ENCODE measurements at places on chromosomes 4 and X. TPM values are rescaled to one million over a fixed set of nuclear protein-coding genes. Genes with fewer than 3 reads are reported as not detected.

- DNase-seq = no peak
- no peak overlapping the region for H3K4me3 ChIP-seq
- no peaks in the 10 kb centered on the region for H3K36me3 ChIP-seq
- no peaks in the 10 kb centered on the region for H3K27me3 ChIP-seq
- no peak overlapping the region for H3K27ac ChIP-seq
These were observed 12.2 kb upstream of the ASMTL start for GRCh38 chrX:1464971-1465285.

DNA sequence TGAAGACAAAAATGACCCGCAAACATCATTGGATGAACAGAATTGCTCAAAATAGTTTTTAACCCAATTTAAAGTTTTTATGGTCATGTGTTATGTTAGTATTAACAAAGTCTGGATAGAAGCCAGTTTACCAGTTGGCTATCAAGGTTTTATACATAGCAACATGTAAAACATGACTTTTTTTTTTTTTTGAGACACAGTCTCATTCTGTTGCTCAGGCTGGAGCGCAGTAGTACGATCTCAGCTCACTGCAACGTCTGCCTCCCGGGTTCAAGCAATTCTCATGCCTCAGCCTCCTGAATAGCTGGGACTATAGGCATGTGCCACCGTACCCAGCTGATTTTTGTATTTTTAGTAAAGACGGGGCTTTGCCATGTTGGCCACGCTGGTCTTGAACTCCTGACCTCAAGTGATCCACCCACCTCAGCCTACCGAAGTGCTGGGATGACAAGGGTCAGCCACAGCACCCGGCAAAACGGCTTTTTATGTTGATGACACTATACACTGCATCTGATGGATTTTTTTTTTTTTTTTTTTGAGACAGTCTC lies 3.4 kb downstream of the SAT1 start:
- no peaks in the 10 kb centered on the region for H3K36me3 ChIP-seq
- H3K4me3 ChIP-seq = no peak overlapping the region
- no peak for DNase-seq
- H3K4me1 ChIP-seq = peaks cover 9% of the 10 kb centered on the region
- H3K27ac ChIP-seq = no peak overlapping the region

DNA sequence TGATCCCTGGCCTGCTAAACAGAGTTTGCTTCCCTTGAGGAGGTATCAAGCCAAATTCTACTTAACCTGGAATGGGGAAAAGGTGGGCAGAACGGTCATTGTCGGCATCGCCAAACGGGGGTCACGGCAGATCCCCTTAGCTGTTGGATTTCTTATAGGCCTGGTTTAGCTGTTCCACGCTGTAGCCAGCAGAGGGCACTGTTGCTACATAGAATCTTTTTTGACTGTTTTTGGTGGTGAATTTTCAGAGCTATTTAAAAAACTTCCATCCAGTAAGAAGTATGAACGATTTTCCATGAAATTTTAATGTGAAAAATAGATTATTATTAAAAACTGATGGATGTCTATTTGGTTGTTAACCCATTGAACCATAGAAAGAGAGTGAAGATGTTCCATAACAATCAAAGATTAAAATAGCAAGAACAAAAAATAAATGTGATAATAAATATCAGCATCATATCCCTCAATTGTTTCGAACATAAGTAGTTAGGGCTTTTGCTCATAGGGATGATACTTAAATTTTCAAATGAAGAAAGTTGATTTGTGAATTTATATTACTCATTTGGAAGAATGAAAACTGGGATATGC lies 56.6 kb downstream of the LINC00632 start:
- H3K36me3 ChIP-seq = no peaks in the 10 kb centered on the region
- no peaks in the 10 kb centered on the region for H3K27me3 ChIP-seq
- H3K27ac ChIP-seq = no peak overlapping the region
- no peak overlapping the region for H3K4me3 ChIP-seq
- H3K4me1 ChIP-seq = no peaks in the 10 kb centered on the region

- H3K4me1 ChIP-seq = no peaks in the 10 kb centered on the region
- H3K4me3 ChIP-seq = no peak overlapping the region
- no peaks in the 10 kb centered on the region for H3K27me3 ChIP-seq
- H3K27ac ChIP-seq = no peak overlapping the region
These were observed 613.4 kb upstream of the NR3C2 start for GRCh38 chr4:149055624-149056023.

DNA sequence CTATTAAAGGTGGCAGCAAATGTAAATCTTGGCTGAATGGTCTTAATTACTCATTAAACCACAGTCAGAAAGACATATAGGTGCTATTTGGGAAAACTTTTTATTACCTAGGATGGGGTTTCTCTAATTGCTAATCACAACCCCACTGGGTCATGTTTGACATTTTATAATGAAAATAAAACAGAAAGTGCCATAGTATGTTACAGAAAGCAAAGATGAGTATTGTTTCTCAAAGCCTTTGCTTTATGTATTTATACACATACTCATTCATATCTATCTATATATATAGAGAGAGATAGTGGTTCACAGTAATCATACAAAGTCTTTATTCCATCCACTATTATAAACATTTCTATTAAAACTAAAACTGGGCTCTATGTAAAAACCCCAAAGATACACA lies 18.2 kb downstream of the TMEM184C start:
- no peak overlapping the region for H3K27ac ChIP-seq
- H3K36me3 ChIP-seq = no peaks in the 10 kb centered on the region
- H3K4me1 ChIP-seq = no peaks in the 10 kb centered on the region
- no peak for DNase-seq

DNA sequence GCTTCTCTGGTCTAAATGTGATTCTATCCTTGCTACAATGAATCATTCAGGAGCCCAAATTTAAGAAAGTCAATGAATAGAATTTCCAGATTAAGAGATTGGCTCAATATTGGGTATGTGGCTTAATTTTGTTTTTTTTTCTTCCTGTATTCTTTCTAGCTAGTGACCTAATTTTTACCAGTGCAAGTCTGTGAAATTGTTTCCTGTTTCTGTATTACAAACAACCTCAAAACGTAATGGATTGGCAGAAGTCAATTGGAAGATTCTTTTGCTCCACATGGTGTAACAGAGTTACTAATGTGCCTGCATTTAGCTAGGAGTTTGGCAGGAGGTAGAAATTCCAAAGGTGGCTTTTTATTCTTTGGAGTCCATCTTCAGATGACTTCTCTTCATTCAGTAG lies 17.6 kb downstream of the DYNLT3 start:
- H3K36me3 ChIP-seq = no peaks in the 10 kb centered on the region
- H3K27me3 ChIP-seq = no peaks in the 10 kb centered on the region
- DNase-seq = no peak
- no peaks in the 10 kb centered on the region for H3K4me1 ChIP-seq
- no peak overlapping the region for H3K4me3 ChIP-seq

The NPFFR2 gene
- total RNA-seq = not detected

- no peaks in the 10 kb centered on the region for H3K36me3 ChIP-seq
- H3K27me3 ChIP-seq = no peaks in the 10 kb centered on the region
- no peak overlapping the region for H3K4me3 ChIP-seq
These were observed 47.8 kb downstream of the SEPSECS start for GRCh38 chr4:25112366-25112994.

- no peaks in the 10 kb centered on the region for H3K27me3 ChIP-seq
- no peak overlapping the region for H3K4me3 ChIP-seq
- no peak overlapping the region for H3K27ac ChIP-seq
- DNase-seq = no peak
- no peaks in the 10 kb centered on the region for H3K4me1 ChIP-seq
These were observed 29.9 kb downstream of the RP2 start for GRCh38 chrX:46866726-46867125.

GRCh38 chr4:87278335-87278794 lies 44.3 kb downstream of the HSD17B13 start:
- no peak overlapping the region for H3K27ac ChIP-seq
- H3K4me1 ChIP-seq = peaks cover 5% of the 10 kb centered on the region
- DNase-seq = no peak
- no peak overlapping the region for H3K4me3 ChIP-seq
- no peaks in the 10 kb centered on the region for H3K27me3 ChIP-seq

GRCh38 chr4:173936861-173937260 lies 346.6 kb downstream of the FBXO8 start:
- H3K27me3 ChIP-seq = no peaks in the 10 kb centered on the region
- no peak overlapping the region for H3K4me3 ChIP-seq
- H3K36me3 ChIP-seq = no peaks in the 10 kb centered on the region
- H3K4me1 ChIP-seq = peaks cover 3% of the 10 kb centered on the region

DNA sequence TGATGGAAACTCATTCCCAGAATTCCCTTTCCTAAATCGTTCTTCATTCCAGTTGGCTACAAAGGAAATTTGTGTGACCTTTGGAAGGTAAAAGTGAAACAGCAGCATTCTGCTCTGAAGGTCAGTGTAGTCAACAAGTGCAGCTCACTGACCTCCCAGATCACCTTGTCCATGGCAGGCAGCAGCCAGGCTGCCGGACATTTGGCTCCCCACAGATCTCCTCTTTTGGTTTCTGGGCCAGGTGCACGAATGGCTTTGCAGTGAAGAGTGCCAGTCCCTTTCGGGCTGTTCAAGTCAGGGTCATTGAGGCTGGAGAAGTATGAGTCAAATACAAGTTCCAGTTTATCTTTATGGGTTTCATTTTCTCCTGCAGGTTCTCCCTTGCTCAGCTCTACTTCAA lies 14.3 kb downstream of the GPRIN3 start:
- H3K27ac ChIP-seq = no peak overlapping the region

GRCh38 chr4:82076809-82077208 lies 297.0 kb downstream of the HNRNPD start:
- no peak overlapping the region for H3K27ac ChIP-seq
- H3K4me1 ChIP-seq = no peaks in the 10 kb centered on the region
- no peaks in the 10 kb centered on the region for H3K27me3 ChIP-seq
- no peaks in the 10 kb centered on the region for H3K36me3 ChIP-seq
- DNase-seq = no peak

- peaks cover 4% of the 10 kb centered on the region for H3K4me1 ChIP-seq
- no peak overlapping the region for H3K4me3 ChIP-seq
- H3K27me3 ChIP-seq = no peaks in the 10 kb centered on the region
- no peak for DNase-seq
- no peak overlapping the region for H3K27ac ChIP-seq
These were observed 170.9 kb downstream of the APBB2 start for GRCh38 chr4:41043465-41043864.

DNA sequence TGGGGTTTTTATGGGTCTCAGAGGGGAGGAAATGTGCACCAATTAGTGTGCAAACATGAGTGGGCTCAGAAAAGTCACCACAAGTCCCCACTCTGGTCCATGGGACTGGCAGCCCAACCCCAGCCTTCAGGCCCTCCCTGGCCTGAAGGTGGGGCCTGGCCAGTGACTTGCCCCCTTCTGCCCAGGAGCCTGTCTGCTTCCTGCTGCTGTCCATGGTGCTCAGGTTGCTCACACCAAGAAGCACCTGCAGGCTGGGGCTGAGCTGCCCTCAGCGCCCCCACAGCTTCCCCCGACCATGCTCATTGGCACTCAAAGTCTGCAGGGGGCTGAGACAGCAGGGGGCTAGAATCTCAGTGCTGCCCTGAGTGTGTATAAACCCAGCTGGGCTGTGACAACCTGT lies 30.6 kb upstream of the GC start:
- no peak overlapping the region for H3K4me3 ChIP-seq
- H3K4me1 ChIP-seq = no peaks in the 10 kb centered on the region
- no peaks in the 10 kb centered on the region for H3K27me3 ChIP-seq
- no peaks in the 10 kb centered on the region for H3K36me3 ChIP-seq
- DNase-seq = no peak
- H3K27ac ChIP-seq = no peak overlapping the region

DNA sequence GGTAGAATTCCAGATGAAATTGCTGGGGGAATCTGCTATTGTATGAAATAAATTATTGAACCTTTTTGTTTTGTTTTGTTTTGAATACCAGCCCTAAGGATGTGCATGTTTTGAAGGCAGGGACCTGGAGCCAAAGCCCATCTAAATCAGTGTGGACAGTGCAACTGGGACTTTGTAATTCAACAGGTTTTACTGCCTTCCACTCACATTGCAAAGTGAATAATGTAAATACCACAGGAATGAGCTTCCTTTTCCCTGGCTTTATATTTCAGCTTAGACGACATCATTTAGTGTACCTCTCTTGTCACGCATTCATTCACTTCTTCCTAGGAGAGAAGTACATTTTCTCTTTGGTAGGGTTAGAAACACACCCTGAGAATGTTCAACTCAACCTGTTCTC lies 795.0 kb downstream of the CENPC start:
- H3K4me3 ChIP-seq = no peak overlapping the region
- H3K27ac ChIP-seq = no peak overlapping the region
- no peaks in the 10 kb centered on the region for H3K27me3 ChIP-seq
- no peaks in the 10 kb centered on the region for H3K4me1 ChIP-seq

GRCh38 chr4:22531311-22532019 lies 15.6 kb upstream of the ADGRA3 start:
- H3K27ac ChIP-seq = no peak overlapping the region
- no peak overlapping the region for H3K4me3 ChIP-seq
- H3K27me3 ChIP-seq = no peaks in the 10 kb centered on the region

- no peaks in the 10 kb centered on the region for H3K27me3 ChIP-seq
- no peak overlapping the region for H3K27ac ChIP-seq
- no peak overlapping the region for H3K4me3 ChIP-seq
These were observed 345.1 kb upstream of the HS3ST1 start for GRCh38 chr4:11773798-11774197.

DNA sequence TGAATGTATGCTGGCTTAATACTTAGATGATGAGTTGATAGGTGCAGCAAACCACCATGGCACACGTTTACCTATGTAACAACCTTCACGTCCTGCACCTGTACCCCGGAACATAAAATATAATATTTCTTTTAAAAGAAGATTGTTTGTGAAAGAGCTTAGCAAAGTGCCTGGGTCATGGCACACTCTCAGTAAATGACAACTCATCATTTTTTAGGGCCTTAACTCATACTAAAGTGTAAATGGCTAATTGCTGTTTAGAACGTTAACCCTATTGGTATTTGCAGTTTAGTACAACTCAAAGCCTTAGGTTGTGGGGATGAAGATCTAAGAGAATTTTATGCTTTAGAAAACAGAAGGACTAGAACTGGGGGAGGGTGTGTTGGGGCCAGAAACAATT lies 67.7 kb downstream of the SEL1L3 start:
- no peak overlapping the region for H3K27ac ChIP-seq
- H3K36me3 ChIP-seq = no peaks in the 10 kb centered on the region
- H3K4me3 ChIP-seq = no peak overlapping the region
- no peaks in the 10 kb centered on the region for H3K27me3 ChIP-seq
- no peaks in the 10 kb centered on the region for H3K4me1 ChIP-seq
- DNase-seq = no peak
